ENCODE measurements at places on chromosomes 6 and 20. TPM values are rescaled to one million over a fixed set of nuclear protein-coding genes. Genes with fewer than 3 reads are reported as not detected.

The RUNX2 gene
- total RNA-seq: 7.0 TPM

The ALDH8A1 gene
- total RNA-seq: not detected

The KIF25 gene
- total RNA-seq: 0.44 TPM

The IPCEF1 gene
- total RNA-seq: 0.28 TPM

The HAO1 gene
- 0.13 TPM for total RNA-seq

The XKR7 gene
- 6.2 TPM for total RNA-seq

The ADGRB3 gene
- 0.10 TPM for total RNA-seq

The WFDC5 gene
- total RNA-seq: not detected

The SAMD5 gene
- total RNA-seq: 0.23 TPM

The MACROD2 gene
- total RNA-seq: 1.2 TPM

All from Panc1 (cell line).